Stimulated activated CD8-positive, alpha-beta memory T cell treated with anti-CD3 and anti-CD28 coated beads, Interleukin-7, amount 100 ng/mL, for 1 hour (primary cell): ENCODE measurements at places on chromosomes 6 and 20.

GRCh38 chr6:81933608-81934051 is 181.1 kb upstream of the TENT5A start:
- no peak for DNase-seq

GRCh38 chr20:46122071-46122470 is 4.0 kb downstream of the CD40 start:
- DNase-seq: no peak

DNA sequence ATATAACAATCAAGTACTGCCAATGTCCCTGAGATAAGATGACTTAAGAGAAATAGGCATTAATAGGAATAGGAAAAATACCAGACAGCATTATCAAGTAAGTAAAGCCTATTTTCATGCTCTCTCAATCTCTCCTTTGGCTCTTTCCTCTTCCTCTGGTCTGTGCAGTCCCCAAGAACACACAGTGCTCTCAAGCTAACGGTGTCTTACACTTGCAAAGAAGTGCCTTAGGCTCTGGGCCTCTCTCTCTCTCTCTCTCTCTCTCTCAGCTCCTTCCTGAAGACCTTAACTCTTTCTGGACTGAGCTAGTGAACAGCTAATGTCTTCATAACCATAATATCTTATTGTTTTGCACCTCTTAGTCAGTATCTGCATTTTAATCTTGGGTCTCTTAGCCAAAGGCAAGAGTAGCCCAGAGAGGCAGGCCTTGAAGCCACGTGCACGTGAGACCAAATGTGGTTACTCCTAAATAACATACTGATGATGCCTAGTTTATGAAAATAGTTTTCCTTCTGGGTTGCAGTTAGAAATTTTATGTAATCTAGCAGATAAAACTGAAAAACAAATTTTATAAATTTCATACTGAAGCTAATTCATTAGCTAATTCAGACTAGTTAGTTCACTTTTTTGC is 70.8 kb downstream of the TPD52L1 start:
- DNase-seq: no peak

DNA sequence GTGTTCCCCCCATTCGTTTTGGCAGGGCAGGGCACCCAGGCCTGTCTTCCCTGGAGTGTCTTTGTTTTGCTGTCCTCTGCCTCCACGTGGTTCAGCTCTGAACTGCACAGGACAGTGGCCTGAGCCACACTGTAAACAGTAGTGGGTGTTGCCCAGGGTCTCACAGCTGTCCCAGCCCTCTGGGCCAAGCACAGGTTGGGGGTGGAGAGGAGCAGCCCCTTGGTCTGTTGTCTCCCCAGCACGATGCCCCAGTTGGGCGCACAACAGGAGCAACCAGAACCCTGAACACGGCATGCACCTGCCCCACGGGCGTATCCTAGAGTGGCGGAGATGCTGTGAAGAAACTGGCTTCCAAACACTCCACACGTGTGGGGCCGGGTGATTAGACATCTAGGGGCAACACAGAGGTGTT is 14.4 kb downstream of the CCDC167 start:
- no peak for DNase-seq

DNA sequence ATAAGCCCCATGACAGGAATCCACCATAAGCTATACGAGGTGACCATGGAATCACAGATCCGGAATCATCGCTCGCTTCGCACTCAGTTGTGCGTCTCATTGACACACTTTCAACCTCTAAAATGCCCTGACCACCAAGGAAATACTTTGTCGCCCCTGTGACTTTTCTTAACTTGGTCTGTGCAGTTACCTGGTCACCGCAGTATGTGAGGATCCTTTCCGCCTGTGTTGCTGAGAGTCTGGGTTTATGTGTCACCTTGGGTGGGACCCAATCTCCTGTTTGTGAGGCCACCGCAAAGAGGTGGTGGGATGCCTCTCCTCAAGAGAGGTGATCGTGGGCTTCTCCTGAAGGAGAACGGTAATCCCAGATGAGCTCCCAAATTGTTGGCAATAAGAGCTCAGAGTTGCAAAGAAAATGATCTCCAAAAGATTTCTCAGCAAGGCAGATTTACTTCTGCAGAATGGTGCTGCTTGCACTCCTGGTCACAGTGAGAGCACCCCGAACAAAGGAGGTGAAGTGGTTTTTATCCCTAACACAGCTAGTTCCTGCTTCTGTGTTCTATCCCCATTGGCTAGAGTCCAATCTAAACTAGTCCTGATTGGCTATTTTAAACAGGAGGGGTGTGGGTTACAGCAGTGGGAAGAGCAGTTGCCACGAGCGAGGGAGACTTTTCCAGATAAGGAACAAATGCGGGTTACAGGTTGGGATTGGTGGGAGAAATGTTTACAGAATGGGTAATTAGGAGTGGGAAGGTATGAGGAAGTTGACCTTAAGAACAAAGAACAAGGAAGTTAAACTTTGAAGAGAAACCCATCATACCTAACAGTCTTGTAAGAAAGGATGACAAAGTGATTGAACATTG is 9.1 kb upstream of the ZNFX1 start:
- no peak for DNase-seq

DNA sequence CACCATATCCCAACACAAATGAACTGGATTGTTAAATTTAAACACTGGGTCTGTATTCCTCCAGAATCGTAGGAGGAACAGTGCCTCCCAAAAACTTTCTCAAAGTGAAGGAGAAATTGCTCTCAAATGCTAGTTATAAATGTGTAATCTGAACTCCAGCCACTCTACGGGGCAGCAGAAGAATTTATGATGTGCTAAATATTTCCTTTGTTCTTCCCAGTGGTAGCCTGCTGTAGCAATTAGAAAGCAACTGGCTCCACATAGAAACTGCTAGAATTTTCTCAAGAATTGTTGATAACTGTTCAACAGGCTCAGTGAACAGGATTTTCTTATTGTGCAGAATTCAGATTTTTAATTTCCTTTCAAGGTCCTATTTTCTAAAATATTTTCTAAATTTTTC is 49.8 kb upstream of the EYA4 start:
- DNase-seq: no peak
